ENCODE measurements at places on chromosomes 5 and 9.

GRCh38 chr9:16182784-16183183 lies 629.9 kb downstream of the CCDC171 start:
- no peak for DNase-seq

GRCh38 chr5:78799266-78800017 lies 150.9 kb upstream of the LHFPL2 start:
- DNase-seq = peak; percentile 21

DNA sequence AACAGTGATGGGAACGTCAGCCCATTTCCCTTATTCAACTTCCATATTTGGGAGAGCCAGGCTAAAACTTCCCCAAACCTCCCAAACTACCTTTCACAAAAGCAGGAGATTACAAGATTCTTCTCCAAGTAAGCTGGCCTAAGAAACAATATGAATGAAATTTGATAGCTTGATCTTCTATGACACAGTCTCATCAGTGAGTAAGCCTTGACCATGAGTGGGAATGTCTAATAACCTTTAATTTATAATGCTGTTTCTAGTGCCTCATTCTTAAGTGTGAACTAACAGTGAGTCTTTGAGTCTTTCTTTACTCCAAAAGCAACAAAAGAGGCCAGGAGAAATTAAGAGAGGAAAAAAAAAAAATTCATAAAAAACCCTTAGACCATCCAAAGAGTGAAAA lies 1379.9 kb downstream of the EFNA5 start:
- DNase-seq = no peak

- DNase-seq = peak; percentile 88
These were observed 4.4 kb upstream of the SSBP2 start for GRCh38 chr5:81755320-81755719.

DNA sequence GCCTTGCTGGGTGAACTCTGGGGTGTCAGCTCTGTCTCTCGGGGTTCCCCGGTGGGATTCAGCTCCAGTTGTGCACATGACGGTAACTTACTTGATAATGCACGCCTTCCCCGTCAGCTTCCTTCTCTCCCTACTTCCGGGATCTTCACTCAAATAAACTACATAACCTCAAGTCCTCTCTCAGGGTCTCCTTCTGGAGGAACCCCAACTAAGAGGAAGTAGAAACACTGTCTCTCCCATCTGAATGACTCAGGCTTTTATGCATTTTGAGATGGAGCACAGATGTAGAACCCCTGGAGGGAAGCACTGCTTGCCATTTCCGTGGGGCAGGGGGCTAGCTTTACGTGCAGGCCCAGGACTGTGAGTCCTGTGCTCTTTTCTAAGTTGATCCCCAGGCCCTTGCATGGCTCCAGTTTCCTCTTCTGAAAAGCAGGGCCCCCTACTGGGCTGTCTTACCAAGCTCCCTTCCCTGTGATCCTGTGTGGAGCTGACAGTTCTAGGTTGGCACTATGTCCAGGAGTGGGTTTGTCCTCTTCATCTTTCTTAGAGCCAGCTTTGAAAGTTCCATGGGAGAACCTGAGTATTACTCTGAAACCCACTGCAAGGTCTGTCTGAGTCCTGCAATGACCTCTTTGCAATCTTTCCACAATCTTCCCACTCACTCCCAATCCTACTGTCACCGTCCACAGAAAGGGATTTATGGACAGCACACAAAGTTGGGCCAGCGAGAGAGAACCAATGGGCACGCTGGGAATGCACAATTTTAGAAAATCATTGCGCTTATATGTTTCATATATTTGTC lies 17.7 kb downstream of the S1PR3 start:
- DNase-seq = no peak

GRCh38 chr9:122065923-122066629 lies 27.0 kb downstream of the TTLL11 start:
- no peak for DNase-seq

DNA sequence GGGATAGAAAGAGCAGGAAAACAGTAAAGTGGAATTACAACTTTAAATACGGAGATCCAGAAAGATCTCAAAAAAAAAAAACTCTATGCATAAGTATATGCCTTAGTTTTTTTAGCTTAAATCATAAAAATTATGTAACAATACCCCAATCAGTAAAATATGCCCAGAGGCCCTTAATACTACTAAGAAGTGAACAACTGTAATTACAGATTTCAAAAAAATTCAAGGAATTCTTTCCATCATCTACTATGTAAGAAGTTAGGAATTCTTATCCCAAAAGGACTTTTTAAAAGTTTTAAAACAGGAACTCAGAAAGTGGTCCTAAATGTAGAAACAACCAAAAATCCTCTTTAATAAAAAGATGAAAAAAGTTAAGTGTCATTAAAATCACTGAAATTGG lies 111.3 kb downstream of the SSBP2 start:
- DNase-seq = no peak

DNA sequence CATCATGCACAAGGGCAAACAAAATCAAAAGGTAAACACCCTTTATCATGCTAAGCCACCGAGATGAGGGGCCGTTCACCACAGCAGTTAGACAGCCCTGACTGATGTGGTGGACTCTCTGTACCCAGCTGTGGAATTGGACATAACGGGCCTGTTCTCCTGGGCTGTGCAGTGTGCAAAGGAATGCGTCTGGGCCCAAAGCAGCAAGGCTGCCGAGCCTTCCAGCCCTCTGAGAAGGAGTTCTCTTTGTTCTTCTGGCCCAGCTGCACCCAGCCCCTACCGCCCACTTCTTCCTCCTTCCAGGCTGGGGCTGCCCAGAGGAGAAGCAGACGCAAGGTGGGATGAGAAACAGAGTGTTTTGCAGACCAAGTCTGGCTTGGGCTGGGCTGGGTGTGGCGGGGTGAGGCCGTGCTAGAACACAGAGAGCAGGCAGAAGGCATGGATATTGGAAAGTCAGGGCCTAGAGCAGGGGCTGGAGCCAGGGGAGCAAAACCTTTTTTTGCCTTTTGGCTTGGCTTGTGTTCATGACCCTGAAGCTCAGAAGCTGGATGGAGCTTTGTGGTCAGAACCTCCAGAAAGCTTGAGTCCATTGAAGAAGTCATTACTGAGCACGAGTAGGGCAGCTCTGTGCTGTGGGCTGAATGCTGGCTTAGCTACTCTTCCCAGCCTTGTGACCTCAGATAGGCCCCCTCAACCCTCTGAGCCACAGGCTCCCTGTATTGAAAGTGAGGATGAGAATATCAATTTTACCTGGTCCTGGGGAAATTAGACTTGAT lies 49.8 kb upstream of the SH3PXD2B start:
- DNase-seq = no peak

DNA sequence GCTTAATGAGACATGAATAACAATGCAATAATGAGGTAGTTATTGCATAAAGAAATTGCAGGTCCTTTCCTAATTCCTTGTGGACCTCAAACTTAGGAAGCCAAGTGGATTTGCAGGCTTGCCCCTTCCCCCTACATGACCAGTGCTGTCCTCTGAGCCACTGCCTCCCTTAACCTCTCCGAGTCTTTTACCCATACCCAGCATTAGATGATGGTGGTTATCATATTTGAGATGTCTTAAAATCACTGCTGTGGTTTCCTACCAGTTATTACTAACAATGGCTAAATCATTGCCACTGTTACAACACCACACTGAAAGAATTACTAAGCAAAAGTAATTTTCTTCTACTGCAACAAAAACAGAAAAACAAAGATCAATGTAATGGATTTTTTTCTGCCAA lies 170.8 kb downstream of the EDIL3 start:
- no peak for DNase-seq

DNA sequence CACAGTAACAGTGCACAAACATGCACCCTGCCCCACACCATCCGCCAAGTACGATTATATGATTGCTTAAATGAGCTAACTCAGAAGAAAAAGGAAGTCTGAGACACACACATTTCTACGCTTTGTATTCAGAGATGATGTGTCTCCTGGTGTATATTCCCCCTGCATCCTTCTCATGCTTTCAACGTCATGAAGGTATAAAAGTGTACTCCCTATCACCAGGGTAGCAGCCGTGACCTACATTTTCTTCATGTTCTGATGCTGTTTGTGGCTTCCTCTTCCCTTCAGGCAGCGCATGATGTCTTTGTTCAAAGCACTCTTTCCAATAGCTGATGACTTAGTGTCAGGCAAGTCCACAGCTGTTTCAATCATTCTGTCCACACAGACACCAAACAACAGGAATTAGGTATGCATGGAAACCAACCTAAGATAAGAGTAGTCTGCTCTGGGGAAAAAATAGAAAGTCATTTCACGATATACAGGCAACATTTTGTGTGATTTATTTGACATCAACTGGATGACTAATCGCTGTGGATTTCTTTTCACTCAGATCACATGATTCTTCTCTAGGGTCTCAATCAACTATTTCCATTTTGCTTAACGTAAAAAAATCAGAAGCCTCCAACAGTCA lies 269.4 kb upstream of the PTGER4 start:
- DNase-seq = peak; percentile 19

GRCh38 chr9:136563646-136564325 lies 17.9 kb upstream of the NOTCH1 start:
- DNase-seq = no peak

DNA sequence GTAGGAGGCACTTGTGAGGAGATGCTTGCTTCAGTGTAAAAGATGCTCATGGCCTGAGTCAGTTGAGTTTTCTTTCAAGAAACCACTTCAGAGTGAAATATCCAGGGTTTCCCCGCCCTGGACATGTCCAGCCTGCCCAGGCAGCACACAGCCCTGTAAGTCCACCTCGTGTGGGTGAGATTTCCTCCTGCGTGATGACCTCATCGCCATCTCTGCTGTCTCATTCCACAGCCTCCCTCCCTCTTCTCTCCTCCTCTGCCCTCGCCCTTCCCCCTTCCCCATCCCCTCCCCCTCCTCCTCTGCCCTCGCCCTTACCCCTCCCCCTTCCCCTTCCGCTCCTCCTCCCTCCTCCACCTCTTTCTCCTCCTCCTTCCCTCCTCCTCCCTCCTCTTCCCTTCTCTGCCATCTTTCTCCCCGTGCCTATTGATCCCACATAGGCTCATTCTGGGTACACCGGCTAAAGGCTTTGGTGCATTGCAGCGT lies 34.0 kb upstream of the NCS1 start:
- DNase-seq = peak; percentile 86

DNA sequence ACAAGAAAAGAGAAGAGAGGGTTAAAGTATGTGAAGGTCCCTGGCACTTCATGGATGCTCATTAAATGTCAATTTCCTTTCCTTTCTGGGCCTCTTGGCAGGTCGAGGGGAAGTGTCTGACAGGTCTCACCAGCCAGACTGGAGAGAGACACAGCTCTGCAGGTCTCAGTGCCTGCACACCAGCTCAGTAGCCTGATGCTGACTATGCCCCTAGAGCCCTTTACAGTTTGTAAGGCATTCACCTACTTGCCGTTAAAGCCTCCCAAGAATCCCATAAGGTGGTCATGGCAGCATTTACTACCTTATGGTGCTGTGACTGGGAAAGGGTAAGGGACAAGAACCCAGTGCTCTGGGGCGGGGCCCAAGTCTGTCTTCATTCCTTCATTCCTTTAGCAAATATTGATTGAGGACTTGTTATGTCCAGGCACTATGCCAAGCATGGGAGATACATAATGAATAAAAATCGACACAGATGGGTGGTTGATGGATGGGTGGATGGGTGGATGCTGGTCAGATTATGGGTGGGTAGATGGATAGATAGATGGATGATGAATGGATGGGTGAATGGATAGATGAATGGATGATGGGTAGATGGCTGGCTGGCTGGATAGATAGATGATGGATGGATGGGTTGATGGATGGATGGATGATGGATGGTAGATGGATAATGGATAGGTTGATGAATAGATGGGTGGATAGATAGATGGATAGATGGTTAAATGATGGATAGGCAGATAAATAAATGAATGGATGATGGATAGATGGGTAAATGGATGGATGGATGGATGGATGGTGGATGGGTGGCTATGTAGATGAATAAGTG lies 21.3 kb upstream of the KIF12 start:
- DNase-seq = no peak

- no peak for DNase-seq
These were observed 321.9 kb downstream of the EBF1 start for GRCh38 chr5:158777647-158778350.

DNA sequence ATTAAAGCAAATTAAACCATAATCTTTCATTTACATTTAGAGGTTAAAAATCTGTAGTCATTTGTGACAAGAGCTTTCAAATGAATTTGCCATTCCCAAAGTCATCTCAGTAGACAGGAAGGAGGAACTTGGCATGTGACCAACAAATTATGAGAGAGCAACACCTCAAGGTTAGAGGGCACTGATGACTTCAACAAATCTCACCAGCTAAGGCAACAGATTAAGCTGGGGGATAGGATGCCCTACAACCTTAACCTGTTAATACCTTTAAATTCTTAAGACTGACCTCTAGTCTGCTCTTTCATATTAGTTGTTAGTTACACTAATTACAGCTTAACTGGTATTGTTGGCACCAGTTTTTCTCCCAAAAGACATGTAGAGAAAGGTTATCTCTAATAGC lies 18.4 kb downstream of the POU5F2 start:
- no peak for DNase-seq

DNA sequence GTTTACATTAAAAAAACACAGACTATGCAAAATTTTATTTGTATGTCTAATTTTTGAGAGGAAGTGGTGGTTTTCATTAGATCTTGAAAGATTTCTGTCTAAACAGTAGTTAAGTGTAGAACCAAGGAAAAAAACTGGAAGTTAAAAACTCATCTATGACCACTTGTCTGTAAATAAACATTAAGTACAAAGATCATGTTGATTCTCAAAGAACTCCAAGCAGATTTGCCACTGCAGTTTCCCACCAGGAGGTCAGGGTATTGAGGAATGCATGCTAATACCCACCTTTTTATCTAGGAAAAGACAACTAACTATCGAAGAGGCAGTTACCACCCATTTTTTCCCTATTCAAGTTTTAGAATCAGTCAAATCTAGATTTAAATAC lies 1.9 kb downstream of the STOM start:
- no peak for DNase-seq

- DNase-seq = no peak
These were observed 55.6 kb downstream of the ARHGEF37 start for GRCh38 chr5:149636861-149637246.

DNA sequence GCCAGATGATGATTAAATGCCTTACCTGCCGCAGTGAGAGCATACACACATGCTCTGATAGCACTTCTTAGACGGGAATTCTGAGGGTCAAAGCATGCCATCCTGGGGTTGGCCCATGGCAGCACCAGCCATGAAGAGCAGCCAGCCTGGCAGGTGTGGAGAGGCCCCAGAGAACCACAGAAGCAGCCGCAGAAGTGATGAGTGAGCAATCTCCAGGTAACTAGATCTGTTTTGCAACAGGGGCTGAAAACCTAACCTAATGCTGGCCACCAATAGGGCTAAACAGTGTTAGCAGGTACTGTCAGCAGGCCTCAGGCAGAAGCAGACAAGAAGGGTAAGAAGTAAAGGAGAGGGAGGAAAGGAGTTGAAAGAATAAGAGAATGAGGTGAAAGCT lies 33.5 kb upstream of the HOMER1 start:
- no peak for DNase-seq

- no peak for DNase-seq
These were observed 14.7 kb downstream of the IL31RA start for GRCh38 chr5:55865831-55866230.

Data from kidney epithelial cell (primary cell).